ENCODE measurements at places on chromosomes 3 and 15.

DNA sequence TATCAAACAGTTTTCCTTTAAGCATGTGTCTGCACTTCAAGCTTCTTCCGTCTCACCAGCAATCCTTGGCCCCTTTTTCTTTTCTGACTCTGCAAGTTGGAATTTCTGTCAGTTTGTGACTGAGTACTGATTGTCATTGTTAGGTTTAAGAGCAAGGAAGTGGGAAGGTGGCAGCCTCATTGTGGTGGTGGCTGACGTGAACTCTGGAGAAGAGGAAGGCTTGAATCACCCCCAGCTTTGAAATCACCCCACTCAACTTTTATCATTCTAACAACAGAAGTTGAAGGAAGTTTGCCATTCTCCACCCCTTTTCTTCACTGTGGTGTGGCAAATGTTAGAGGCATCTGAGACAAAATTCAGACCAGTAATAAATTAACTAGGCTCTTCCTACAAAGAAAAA, 231.6 kb upstream of the AGTR1 start:
- DNase-seq = no peak

- peak; percentile 75 for DNase-seq
These were observed 264.3 kb upstream of the LRTM1 start for GRCh38 chr3:55191911-55192775.

DNA sequence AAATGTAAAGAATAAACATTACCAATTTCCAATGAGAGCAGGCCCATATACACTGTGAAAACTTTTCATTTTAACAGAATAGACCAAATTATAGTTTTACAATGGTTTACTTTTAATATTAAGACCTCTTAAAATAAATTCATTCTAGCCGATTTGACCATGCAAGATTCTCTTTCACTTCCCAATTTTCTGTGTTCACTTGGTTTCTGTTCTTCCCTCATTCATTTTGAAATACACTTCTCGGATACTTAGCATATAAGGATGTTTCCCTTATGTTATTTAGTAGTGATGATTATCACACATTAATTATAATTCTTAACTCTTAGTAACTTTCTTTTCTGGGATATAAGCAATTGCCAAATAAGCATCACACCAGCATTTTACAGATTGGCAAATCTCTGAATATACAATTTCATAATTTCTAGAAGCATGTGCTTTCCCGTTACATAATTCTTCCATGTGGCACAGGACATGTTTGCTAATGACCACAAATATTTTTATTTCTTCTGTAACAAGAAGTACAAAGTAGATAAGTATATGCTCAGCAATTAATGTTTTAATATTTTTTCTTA, 13.9 kb downstream of the OR5H15 start:
- no peak for DNase-seq

DNA sequence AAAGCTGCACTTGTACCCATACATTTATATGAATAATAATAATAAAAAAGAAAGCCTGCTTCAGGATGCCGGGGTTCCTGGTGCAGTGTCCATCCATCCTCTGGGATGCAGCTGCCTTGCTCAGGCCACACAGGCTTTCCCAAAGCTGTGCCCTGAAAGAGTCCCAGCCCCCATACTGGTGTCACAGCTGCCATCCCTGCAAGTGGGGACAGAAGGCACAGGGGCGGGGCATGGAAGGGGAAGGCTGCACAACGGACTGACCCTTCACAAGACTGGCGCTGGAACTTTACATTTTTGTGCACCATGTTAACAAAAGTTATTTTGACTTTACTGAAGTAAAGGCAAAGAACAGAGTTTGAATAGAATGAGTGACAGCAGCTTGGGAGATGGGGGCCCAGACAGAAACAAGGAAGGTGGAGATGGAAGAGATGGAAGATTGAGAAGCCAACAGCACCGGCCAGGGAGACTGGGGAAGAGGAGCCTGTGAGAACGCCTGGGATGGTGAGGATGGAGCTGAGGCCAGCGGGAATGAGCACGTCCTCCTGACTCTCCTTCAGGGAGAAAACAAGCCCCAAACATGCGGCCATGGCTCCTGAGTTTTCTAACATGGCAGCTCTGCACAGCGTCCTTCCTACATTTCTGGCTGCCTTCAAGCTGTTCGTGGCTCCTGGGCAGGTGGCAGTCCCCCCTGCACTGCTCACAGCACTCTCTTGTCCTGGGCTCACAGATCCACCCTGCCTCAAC, 73.1 kb downstream of the ABTB1 start:
- no peak for DNase-seq

DNA sequence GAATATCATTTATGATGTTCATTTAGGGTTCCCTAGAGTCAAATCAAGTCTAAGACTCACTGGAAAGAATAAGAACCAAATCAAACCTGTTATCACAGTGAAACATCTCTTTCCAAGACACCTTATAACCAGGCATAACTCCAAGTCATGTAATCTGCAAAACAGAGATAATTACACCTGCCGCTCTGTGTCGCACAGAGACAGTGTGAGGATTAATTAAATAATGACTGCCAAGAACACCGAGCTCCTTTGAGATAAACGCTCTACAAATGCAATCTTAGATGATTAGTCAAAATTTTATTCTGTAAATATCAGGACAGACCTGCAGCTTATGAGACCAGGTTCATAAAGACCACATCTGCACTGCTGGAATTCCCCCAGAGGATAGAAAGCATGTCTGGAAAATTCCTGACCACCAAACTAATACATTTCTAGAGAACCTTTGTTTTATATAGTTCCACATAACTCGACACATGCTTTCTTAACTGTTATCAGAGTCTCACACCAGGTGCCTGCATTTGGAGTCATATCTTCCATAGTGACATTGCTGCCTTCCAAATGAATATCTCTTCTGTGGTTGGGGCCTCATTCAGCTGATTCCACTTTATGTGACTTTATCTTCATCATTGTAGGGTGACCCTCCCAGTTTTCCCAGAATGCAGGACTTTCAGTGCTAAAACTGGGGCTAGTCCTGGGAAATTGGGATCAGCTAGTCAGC, 252.8 kb downstream of the CD47 start:
- DNase-seq = no peak

DNA sequence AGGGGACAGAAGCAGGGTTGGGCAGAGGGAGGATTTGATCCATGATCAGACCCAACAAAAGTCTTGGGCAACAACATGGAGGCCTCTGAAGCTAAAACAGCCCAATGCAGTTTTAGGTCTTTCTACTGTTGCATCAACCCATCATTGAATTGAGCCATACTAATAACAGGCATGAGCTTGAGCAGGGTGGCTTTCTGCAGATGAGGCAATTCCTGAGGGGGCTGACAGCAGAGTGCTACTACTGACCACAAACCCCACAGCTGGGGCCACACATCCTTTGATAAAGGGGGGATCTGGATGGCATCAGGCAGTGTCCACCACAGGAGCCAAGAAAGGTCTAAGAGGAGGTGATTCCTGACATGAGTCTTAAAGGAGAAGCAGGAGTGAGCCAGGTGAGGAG, 517.0 kb upstream of the PPP2R3A start:
- DNase-seq = no peak

GRCh38 chr15:98745179-98745578, 96.8 kb downstream of the IGF1R start:
- DNase-seq = no peak

DNA sequence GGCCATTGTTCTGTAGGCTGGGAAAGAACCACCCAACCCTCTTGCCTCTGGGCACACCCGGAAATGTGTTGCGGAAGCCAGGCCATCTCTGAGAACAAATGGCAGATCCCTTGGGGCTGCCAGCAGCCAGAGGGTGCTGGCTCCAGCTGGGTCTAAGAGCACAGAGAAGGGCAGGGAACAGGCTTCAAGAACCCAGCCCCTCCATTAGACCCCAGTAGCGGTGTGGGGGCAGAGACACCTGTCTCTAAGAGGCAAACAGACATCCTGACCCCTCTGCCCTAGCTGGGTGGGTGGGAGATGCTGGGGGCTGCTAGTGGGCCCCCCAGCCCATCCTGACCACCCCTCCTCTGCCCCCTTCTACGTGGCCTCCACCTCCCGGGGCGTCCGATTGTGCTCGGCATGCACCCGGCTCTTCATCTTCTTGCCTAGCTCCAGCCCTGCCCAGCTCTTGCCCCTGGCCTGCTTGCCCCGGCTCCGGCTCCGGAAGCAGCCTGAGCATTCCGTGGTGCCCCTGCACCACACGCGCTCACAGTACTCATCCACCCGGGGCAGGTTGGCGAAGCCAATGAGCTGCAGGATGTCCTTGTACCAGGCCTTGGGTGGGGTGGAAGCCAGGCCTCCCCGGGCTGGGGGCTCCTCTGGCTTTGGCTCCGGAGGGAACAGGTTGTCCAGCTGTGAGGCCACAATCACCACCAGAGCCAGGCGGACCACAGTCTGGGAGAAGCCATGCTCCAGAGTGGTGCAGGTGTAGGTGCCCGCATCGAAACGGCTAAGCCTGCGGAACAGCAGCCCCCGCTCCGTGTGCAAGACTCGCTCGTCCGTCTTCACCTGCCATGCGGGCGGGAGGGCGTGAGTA, 9.4 kb downstream of the SEMA3G start:
- no peak for DNase-seq

GRCh38 chr3:72189339-72189738, 404.4 kb upstream of the PROK2 start:
- DNase-seq = no peak

- no peak for DNase-seq
These were observed 32.2 kb downstream of the IL20RB start for GRCh38 chr3:136989781-136990524.

- DNase-seq = no peak
These were observed 16.9 kb upstream of the ALCAM start for GRCh38 chr3:105349684-105350387.

GRCh38 chr15:73030122-73030679, 22.1 kb upstream of the NEO1 start:
- no peak for DNase-seq

DNA sequence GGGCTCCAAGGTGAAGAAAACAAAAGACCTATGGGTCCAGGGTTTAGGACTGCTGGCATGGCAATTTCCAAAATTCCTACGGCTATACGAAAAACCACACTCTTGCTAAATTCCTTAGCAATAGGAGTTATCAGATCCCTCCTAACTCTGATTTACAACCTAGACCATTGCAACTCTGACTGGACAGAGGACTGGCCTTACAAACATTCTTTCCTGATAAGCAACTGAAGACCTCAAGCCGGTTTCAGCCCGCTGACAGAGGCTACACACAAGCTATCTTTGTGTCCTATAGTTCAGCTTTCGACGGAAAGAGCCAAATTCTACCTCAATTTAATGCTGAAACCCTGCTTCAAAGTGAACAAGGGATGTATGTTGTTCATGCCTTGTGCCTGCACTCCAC, 38.3 kb upstream of the AGBL1 start:
- no peak for DNase-seq

DNA sequence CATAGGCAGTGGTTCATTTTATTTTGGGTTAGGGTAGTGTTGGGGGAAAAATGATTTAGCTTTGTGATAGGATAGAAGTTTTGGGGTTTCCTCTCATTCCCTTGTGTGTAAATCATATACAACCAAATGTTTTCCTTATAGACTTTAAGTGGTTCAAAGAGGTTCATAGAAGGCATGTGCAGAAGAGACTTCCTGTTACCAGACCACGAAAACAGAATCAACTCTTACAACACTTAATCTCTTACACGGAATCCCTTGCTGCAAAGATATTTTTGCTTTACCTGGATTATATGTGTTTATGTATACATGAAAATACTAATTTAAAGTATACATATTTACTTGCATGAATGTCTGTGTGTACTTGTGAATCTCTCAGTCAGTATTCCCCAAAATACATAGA, 2.9 kb downstream of the TMOD2 start:
- DNase-seq = no peak

- DNase-seq = no peak
These were observed 255.8 kb downstream of the MEIS2 start for GRCh38 chr15:36844534-36844998.

- no peak for DNase-seq
These were observed 619 bp downstream of the TTBK2 start for GRCh38 chr15:42919799-42920518.

- DNase-seq = no peak
These were observed 11.2 kb upstream of the FAM174B start for GRCh38 chr15:92666780-92667179.

DNA sequence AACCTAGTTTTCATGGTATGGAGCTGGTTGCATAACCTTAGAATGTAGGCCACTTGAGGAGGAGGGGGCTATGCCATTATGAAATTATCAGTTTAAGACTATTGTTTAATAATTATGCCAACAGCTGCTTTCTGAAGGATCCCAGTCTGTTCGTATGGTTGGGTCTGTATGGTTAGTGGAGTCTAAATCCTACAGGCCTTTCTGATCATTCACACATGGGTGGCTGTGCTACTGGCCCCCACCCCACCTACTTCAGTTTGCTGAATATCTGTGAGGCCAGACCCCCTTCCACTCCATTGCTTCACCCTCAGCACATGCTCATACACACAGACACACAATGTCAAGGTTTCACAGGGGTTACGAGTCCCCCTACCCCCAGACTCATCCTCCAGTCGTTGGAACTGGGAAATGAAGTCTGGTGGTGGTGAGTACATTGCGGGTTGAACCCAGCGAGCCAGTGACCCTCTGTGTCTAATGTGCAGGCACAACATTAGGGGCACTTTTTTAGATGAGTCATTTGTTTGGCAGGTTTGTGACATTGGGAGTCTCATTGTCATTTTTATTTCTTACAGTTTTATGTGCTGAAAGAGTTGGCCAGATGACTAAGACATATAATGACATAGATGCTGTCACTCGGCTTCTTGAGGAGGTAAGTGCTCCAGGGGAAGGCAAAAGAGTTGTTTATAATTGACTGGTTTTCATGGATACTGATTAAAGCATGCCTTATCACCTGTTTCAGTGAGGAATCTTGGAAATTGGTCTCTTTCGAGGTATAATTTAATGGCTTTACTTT, 85.3 kb downstream of the TRAK1 start:
- no peak for DNase-seq

- no peak for DNase-seq
These were observed 213.1 kb downstream of the FGF12 start for GRCh38 chr3:192514081-192514753.

- no peak for DNase-seq
These were observed 110.2 kb downstream of the RBPMS2 start for GRCh38 chr15:64665179-64665578.

GRCh38 chr3:127546970-127547733, 43.4 kb downstream of the TPRA1 start:
- DNase-seq = no peak

DNA sequence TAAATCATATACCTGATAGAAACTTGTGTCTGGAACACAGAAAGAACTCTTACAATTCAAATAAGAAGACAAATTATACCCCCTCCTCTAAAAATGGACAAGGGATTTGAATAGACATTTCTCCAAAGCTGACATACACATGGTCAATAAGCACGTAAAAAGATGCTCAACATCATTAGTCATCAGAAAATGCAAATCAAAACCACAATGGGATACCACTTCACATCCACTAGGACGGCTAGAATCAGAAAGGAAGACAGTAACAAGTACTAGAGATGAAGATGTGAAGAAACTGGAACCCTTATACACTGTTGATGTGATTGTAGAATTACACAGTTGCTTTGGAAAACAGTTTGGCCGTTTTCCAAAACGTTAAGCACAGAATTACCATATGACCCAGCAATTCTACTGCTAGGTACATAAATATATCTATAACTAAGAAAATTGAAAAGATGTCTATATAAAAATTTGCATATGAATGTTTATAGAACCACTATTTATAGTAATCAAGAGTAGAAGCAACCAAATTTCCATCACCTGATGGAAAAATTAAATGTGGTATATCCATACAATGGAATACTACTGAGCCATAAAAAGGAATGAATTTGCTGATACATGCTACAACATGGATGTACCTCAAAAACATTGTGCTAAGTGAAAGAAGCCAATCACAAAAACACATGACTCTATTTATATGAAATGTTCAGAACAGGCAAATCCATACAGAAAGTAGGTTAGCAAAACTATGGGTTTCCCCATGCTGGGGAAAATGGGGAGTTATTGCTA, 60.8 kb downstream of the GREM1 start:
- DNase-seq = no peak

GRCh38 chr15:82044373-82045178, 1.2 kb downstream of the MEX3B start:
- no peak for DNase-seq

Measured in HFF-Myc (cell line).